ENCODE measurements at places on chromosomes 6 and 20. TPM values are rescaled to one million over a fixed set of nuclear protein-coding genes. Genes with fewer than 3 reads are reported as not detected.

- no peaks in the 10 kb centered on the region for H3K4me1 ChIP-seq
- H3K36me3 ChIP-seq: no peaks in the 10 kb centered on the region
These were observed 70.8 kb upstream of the NXT1 start for GRCh38 chr20:23279836-23280235.

DNA sequence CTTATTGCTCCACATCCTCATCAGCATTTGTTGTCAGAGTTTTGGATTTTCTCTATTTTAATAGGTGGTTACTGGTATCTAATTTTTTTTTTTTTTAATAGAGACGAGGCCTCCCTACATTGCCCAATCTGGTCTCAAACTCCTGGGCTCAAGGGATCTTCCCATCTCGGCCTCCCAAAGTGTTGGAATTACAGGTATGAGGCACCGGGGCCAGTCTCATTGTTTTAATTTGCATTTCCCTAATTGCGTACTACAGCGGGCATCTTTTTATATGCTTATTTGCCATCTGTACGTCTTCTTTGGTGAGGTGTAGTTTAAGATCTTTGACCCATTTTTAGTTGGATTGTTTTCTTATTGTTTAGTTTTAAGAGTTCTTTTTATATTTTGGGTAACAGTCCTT lies 210.4 kb upstream of the SULF2 start:
- no peaks in the 10 kb centered on the region for H3K36me3 ChIP-seq
- H3K27me3 ChIP-seq: no peaks in the 10 kb centered on the region
- no peak for DNase-seq
- no peak overlapping the region for H3K27ac ChIP-seq
- H3K4me3 ChIP-seq: no peak overlapping the region

- H3K27ac ChIP-seq: peak overlapping the region; percentile 44
- H3K4me1 ChIP-seq: no peaks in the 10 kb centered on the region
- no peak for DNase-seq
- no peaks in the 10 kb centered on the region for H3K36me3 ChIP-seq
- H3K27me3 ChIP-seq: no peaks in the 10 kb centered on the region
- no peak overlapping the region for H3K4me3 ChIP-seq
These were observed 100.5 kb downstream of the ERMARD start for GRCh38 chr6:169851641-169852503.

ADGB gene
- not detected for total RNA-seq

- no peak overlapping the region for H3K4me3 ChIP-seq
- H3K4me1 ChIP-seq: peaks cover 63% of the 10 kb centered on the region
- H3K36me3 ChIP-seq: no peaks in the 10 kb centered on the region
- no peak for DNase-seq
- H3K27ac ChIP-seq: peak overlapping the region; percentile 16
- H3K27me3 ChIP-seq: no peaks in the 10 kb centered on the region
These were observed 6.6 kb upstream of the SPO11 start for GRCh38 chr20:57323034-57323433.

DNA sequence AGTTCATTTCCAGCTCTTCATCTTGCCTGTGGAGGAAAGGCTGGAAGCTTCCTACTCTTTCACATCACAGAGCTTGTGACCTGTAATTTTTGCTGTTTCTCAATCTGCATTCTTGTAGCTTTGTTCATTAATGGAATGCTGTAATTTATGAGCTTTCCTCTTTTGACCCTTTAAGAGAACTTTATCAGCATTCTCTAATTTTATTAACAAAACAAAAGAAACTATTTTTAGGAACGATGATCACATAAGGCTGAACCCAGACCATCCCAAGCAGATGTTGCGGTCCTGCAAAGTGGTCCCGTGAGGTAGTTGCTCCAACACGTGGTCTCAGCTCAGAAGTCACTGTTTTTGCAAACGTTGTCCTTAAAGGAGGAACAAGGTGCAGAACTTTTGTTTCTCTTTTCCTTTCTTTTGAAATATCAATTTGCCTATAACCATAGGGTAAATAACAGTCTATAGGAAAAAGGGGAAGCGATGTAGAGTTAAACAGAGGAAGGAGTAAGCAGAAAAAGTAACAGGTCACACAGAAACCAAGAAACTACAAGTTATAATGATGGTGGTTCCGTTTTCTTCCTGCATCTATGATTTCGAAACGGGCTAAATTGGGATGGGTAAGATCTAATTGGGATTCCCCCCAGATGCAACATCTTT lies 121.3 kb upstream of the PHACTR1 start:
- peaks cover 10% of the 10 kb centered on the region for H3K4me1 ChIP-seq
- no peak for DNase-seq
- no peak overlapping the region for H3K4me3 ChIP-seq
- H3K27me3 ChIP-seq: no peaks in the 10 kb centered on the region

RIPOR3 gene
- total RNA-seq: 0.18 TPM

SDCBP2 gene
- 2.0 TPM for total RNA-seq

DNA sequence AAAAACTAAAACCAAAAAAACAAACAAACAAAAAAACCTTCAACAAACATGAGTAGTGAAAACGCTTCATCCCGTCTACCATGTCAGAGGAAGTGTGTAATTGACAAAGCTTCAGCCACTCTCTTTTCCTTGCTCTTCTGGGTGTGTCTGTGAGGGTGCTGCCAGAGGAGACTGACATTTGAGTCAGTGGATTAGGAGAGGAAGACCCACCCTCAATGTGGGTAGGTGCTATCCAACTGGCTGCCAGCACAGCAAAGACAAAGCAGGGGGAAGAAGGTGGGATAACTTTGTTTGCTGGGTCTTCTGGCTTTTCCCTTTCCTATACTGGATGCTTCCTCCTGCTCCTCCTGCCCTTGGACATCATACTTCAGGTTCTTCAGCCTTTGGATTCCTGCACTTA lies 145.6 kb downstream of the TASP1 start:
- no peaks in the 10 kb centered on the region for H3K27me3 ChIP-seq
- H3K27ac ChIP-seq: peak overlapping the region; percentile 31
- DNase-seq: peak; percentile 1
- no peaks in the 10 kb centered on the region for H3K36me3 ChIP-seq
- peaks cover 15% of the 10 kb centered on the region for H3K4me1 ChIP-seq
- no peak overlapping the region for H3K4me3 ChIP-seq

DNA sequence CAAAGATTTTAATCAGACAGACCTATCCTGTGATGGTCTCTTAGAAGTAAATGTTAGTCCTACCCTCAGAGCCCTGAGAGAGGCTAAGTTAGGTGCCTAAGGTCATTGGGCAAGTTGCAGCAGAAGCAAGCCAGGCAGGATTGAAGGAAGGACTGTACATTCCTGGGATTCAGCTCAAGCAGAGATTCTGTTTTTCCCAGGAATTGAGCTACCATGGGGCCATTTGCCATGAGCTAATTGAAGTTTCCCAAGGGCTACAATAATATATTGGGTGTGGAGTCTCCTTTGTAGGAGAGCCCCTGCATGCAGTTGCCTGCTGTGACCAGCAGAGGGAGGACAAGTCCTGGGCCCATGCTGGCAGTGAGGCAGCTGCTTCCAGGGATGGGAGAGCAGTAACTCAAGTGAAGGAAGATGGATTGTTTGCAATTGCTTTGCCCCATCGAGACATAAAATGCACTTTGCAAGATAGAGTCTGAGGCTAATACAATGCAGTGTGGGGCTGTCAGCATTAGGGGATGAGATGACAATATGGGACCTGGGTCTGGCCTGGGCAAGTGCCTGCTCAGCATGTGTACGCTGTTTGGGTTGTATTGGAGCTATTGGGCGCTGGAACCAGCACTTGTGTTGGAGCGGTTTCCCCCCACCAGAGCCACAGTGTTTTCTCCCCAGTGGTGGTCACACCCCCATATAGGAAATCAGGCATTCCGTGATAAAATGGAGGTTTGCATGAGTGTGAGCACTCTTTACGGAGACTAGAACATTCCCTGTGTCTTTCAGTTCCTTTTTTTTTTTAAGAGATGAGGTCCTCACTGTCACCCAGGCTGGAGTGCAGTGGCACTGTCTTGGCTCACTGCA lies 27.9 kb downstream of the DNMT3B start:
- no peak overlapping the region for H3K4me3 ChIP-seq
- peak; percentile 88 for DNase-seq
- no peaks in the 10 kb centered on the region for H3K27me3 ChIP-seq
- peaks cover 13% of the 10 kb centered on the region for H3K4me1 ChIP-seq
- no peak overlapping the region for H3K27ac ChIP-seq

DNA sequence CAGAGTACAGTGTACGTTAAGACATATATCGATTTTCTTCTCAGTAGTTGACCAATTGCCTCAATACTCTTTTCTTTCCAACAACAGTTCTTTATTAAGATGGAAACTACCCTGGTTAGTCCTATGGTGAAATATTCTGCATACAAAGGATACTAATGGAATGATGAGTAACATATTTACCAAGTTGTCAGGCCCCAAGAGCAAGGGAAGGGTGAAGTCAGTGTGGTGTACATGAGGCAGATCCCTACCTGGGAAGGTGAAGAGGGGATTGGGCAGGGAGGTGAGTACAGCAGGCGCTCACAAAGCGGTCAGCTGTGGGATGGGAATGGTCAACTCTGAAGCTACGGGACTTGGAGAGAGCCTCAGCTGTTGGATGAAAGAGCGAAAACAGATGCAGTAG lies 29.7 kb downstream of the GJA1 start:
- H3K4me3 ChIP-seq: no peak overlapping the region
- no peak for DNase-seq
- no peaks in the 10 kb centered on the region for H3K27me3 ChIP-seq
- no peak overlapping the region for H3K27ac ChIP-seq
- no peaks in the 10 kb centered on the region for H3K4me1 ChIP-seq

TLDC2 gene
- not detected for total RNA-seq

DNA sequence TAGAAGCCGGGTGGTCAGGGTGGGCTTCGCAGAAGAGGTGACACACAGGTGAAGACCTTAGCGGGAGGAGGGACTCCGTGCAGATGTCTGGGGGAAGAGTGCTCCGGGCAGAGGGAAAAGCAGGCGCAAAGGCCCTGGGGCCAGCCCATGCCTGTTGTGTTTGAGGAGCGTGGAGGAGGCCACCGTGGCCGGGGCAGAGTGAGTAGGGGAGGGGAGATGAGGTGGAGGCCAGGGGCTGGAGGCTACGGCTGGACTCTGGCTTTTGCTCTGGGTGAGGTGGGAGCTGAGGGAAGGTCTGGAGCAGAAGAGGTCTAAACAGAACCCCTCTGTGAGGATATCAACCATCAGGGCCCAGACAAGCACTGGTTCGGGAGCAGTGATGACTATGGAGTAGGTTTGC lies 244.0 kb downstream of the PREX1 start:
- no peak for DNase-seq
- no peaks in the 10 kb centered on the region for H3K27me3 ChIP-seq
- no peak overlapping the region for H3K4me3 ChIP-seq
- H3K36me3 ChIP-seq: no peaks in the 10 kb centered on the region
- peaks cover 13% of the 10 kb centered on the region for H3K4me1 ChIP-seq

TNFRSF6B gene
- not detected for total RNA-seq

DNA sequence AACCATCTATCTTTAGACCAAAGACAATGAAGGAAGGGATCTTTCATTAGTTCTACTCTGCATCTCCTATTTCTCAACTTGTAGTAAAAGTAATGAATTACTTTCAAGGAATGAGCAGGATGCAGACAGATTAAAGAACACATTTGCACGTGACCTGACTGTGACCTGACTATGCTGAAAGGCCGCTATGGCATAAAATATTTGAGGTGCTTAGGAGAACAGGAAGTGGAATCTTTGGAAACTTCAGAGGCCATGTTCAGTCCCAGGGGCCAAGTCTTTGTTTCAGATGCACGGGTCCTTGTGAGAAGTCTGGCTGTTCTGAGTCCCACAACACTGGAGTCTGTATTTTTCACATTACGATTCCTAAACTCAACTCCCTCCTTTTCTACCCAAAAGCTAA lies 41.0 kb downstream of the NINL start:
- H3K27me3 ChIP-seq: no peaks in the 10 kb centered on the region
- no peak overlapping the region for H3K27ac ChIP-seq
- DNase-seq: no peak
- no peaks in the 10 kb centered on the region for H3K36me3 ChIP-seq
- H3K4me1 ChIP-seq: peaks cover 61% of the 10 kb centered on the region

- H3K36me3 ChIP-seq: no peaks in the 10 kb centered on the region
- no peak overlapping the region for H3K27ac ChIP-seq
- peaks cover 21% of the 10 kb centered on the region for H3K4me1 ChIP-seq
- H3K4me3 ChIP-seq: no peak overlapping the region
- no peaks in the 10 kb centered on the region for H3K27me3 ChIP-seq
These were observed 52.6 kb downstream of the E2F3 start for GRCh38 chr6:20454204-20454824.

- DNase-seq: no peak
- peaks cover 7% of the 10 kb centered on the region for H3K4me1 ChIP-seq
- H3K27ac ChIP-seq: no peak overlapping the region
- H3K4me3 ChIP-seq: no peak overlapping the region
These were observed 70.5 kb downstream of the FAM217A start for GRCh38 chr6:4008324-4009047.

DNA sequence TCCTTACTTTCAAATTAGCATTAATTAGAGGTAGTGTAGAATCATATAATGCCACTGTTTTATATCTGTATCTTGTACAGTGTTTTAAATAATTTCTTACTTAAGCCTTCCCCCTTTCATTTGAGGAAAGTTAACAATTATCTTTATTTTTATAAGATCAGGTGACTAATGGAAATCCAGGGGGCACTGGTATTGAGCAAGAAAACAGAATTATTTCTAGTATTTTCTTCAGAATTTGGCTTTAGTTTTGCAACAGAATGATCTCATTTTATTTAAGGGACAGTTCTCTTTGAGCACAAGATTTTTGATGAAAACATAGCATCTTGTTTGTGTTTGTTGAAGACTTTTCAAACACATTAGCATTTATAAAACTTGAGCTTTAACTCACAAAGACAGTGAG lies 55.9 kb downstream of the RNF217 start:
- H3K36me3 ChIP-seq: no peaks in the 10 kb centered on the region
- DNase-seq: no peak
- H3K4me3 ChIP-seq: no peak overlapping the region
- H3K27me3 ChIP-seq: no peaks in the 10 kb centered on the region

GRCh38 chr6:119052987-119053386 lies 25.5 kb downstream of the FAM184A start:
- H3K4me1 ChIP-seq: no peaks in the 10 kb centered on the region
- H3K27ac ChIP-seq: no peak overlapping the region
- no peaks in the 10 kb centered on the region for H3K36me3 ChIP-seq
- H3K27me3 ChIP-seq: no peaks in the 10 kb centered on the region
- H3K4me3 ChIP-seq: no peak overlapping the region

DNA sequence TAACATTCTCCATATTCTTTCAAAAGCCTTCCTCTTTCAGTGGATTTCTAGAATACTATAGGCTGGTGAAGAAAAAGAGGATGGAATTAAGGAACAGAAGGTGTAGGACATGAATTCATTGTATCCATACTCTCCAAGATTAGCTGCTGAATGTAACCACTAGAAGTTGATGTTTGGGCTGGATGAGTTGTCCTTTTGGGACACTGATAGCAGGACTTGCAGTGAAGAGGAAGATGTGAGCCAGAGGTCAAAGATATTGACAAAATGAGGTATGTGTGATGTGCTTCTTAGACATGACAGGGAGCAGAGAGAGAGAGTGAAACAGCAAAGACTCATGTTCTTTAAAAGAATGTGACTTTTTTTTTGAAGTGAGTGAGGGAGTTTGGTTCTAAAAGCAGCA lies 134.3 kb upstream of the MAN1A1 start:
- no peak overlapping the region for H3K27ac ChIP-seq
- no peak for DNase-seq
- no peaks in the 10 kb centered on the region for H3K4me1 ChIP-seq
- H3K4me3 ChIP-seq: no peak overlapping the region

GRCh38 chr20:24734139-24734538 lies 214.9 kb upstream of the CST7 start:
- no peaks in the 10 kb centered on the region for H3K4me1 ChIP-seq
- no peaks in the 10 kb centered on the region for H3K27me3 ChIP-seq
- no peak overlapping the region for H3K4me3 ChIP-seq
- no peak for DNase-seq
- no peaks in the 10 kb centered on the region for H3K36me3 ChIP-seq

- no peaks in the 10 kb centered on the region for H3K27me3 ChIP-seq
- no peak overlapping the region for H3K27ac ChIP-seq
- DNase-seq: no peak
- H3K36me3 ChIP-seq: no peaks in the 10 kb centered on the region
- H3K4me3 ChIP-seq: no peak overlapping the region
These were observed 63.9 kb upstream of the PDE10A start for GRCh38 chr6:165726965-165727381.

TREM1 gene
- not detected for total RNA-seq

CNR1 gene
- not detected for total RNA-seq
